H4 (cell line): ENCODE measurements at places on chromosomes 4 and X. TPM values are rescaled to one million over a fixed set of nuclear protein-coding genes. Genes with fewer than 3 reads are reported as not detected.

Gene TMPRSS11F
- not detected in 2 replicates for total RNA-seq

DNA sequence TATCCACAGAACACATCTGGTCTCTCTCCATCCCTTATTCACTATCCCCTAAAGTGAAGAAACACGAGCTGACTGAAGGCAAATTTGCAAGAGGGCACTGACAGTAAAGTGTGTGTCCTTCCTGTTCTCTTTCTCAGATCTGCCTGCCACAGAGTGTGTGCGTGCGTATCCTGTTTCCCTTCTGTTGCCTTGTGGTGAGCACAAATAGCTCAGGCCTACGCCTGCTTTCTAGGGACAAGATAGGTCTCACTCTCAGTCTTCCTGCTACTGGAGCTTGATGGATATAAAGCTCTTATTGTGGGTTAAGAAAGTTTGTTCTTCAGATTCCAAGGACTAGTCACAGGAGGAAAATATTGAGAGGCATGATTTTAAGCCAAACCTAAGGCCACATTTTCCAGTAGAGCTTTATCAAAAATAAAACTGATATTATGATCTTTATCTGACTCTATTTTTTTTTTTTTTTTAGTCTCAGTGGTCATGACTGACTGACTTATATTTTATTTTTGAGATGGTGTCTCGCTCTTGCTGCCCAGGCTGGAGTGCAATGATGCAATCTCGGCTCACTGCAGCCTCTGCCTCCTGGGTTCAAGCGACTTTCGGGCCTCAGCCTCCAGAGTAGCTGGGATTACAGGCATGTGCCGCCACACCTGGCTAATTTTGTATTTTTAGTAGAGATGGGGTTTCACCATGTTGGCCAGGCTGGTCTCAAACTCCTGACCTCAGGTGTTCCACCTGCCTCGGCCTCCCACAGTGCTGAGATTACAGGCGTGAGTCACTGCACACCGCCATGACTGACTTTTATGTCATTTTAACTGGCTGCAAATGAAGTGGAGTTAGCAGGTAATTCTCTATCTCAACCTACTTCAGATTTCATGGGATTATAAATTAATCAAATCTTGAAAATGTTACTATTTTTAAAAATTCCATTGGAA lies 140.3 kb upstream of the SH3RF1 start:
- peak; percentile 15 for DNase-seq

DNA sequence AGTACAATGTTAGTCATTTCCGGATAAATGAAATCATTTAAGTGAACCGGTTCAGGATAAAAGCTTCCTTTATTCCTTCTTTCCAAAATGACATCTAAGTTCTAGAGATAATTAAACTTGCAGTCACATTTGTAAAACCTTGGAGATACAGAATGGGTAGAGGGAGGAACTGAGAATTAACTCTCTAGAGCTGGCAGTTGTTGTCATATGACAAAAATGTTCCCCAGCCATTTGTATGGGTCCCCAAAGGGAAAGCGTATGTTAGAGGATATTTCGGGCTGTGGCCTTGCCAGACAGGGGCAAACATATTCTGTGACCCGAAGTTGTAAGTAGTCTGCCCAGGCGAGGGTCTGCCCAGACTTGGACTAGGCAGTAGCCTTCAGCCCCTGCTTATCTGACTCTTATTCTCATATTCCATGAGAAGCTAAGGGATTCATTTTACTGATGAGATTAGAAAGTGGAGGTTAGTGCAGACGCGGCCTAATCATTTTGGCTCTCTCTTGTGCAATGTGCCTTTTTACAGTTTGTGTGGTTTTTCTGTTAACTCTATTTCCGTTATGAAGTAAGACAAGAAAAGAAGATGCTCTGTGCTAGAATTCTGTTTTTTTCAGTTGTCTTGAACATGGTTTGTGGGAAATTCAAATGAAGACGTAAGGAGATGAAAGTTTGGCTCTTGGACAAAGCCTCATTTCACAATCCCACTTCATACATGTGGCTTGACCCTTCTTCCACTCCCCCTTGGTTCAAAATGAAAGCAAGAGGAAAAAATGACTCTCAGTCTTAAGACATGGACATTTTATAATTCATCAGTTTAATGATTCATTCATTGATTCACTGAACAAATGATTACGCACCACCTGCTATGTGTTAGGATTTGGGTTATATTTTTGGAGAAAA lies 2394.2 kb upstream of the AGA start:
- no peak for DNase-seq

DNA sequence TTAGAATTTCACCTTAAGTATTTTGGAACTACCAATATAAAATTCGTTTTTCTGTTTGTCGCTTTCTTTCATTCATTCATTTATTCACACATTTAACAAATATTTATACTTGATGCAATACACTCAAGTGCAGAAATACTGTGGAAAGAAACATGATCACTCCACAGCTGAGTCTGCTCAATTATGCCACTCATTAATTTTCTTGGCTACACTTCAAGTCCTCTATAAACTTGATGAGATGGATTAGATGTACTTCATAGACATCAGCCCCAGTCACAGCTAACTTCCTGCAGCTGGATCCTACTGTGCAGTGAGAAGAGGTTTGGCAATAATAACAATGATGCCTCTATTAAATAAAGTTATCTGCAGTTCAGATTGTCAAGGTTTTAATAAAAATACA lies 208.1 kb downstream of the PDGFC start:
- no peak for DNase-seq

Gene COMMD8
- total RNA-seq = 70.1 and 70.3 TPM in 2 replicates

Gene CSAG2
- 0.27 TPM in 1 of 2 replicates, not detected in the other for total RNA-seq

Gene SOWAHD
- 0.10 TPM in 1 of 2 replicates, not detected in the other for total RNA-seq
